NCI-H1694 treated with DMSO at 0.1 percent for 48 hours (cell line): ENCODE measurements at places on chromosomes 7 and 10.

DNA sequence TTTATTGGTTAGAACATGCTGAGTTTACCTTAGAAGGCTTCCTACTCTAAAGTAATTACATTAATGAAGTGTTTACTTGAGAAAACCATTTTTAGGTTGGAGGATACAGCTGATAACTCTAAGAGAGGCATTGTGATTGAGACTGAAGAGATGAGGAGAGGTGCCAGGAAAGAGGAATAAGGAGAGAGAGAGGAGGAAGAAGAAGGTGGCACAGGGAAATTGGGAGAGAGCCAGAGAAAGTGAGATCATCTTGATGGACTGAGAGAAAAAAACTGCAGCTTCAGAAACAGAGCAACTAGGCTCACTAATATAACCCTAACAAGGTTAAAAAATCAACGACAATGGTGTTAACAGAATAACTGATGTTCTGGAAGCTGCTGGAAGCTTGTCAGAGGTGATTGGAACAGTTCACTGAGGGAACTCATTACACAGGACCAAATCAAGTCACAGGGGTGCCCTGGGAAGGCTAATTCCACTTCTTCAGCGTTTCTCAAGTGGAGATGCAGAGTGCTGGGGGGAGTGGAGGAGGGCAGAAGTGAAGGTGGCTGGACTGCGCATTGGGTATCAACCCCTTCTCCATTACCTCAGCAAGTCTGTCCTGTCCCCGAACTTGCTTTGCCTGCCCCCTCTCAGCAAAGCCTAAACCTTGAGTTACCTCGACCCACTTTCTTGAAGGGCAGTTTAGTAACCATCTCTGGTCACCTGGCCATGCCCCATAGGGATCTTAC is 6.9 kb upstream of the SORBS1 start:
- DNase-seq: no peak

- DNase-seq: no peak
Observed at GRCh38 chr7:102165136-102165535, 121.5 kb upstream of the SH2B2 start.

- no peak for DNase-seq
Observed at GRCh38 chr10:69874449-69874848, 72.7 kb downstream of the COL13A1 start.

DNA sequence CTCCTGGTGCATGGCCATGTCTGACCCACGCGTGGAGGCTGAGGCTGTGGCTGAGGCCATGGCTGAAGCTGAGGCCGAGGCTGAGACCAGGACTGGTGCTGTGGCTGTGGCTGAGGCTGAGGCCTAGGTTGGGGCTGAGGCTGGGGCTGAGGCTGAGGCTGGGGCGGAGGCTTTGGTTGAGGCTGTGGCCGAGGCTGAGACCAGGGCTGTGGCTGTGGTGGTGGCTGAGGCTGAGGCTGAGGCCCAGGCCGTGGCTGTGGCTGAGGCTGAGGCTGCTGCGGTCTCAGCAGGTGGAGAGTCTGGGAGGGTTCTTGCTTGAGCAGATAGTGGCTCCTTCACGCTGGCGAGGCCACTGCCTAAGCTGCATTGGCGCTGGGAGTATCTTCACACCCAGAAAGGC is 76.4 kb downstream of the WDR37 start:
- no peak for DNase-seq

DNA sequence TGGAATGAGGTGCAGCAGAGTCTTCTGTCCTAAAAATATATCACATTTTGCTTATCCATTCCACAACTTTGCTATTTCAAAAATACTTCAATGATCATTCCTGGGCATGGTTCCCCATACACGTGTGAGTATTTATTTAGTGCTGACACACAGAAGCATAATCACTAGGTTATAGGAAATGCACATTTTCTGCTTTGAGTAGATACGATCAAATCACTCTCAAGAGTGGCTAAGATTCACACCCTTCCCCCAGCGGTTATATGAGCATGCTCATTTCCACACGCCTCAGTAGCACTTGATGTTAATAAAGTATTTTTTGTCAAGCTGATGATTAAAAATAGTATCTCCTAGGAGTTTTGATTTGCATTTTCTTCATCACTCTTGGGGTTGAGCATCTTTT is 93.5 kb upstream of the LRRC4 start:
- DNase-seq: no peak

DNA sequence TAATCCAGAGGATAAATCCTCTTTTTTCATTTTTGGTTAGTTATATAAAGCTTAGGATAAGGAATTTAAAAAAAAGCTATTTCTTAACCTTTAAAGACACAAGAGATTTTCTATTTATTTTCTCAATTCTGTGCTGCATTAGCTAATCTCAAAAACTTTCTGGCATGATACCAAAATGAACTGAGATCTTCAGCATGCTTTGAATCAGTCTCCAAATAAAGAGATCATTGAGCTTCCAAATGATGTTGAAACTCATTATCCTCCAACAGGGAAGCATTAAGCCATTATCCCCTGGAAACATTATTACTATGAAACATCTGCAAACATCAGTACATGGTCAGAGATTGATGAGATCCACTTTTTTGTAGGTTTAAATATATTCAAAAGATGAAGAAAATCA is 350.3 kb upstream of the TEX47 start:
- no peak for DNase-seq
